CD8-positive, alpha-beta memory T cell (primary cell): ENCODE measurements at places on chromosomes 2 and 18. TPM values are rescaled to one million over a fixed set of nuclear protein-coding genes. Genes with fewer than 3 reads are reported as not detected.

Gene AGXT
- total RNA-seq: not detected

Gene COPS7B
- total RNA-seq: 48.0 TPM

Gene SNED1
- 1.8 TPM for total RNA-seq

Gene SAP130
- total RNA-seq: 22.9 TPM

Gene SGPP2
- 6.5 TPM for total RNA-seq

Gene ITGA4
- 142 TPM for total RNA-seq

Gene DPP4
- total RNA-seq: 14.6 TPM

Gene TBR1
- not detected for total RNA-seq

Gene LOXL3
- total RNA-seq: 1.2 TPM

Gene GPR55
- 11.6 TPM for total RNA-seq

Gene AQP12A
- not detected for total RNA-seq

Gene CHRND
- not detected for total RNA-seq

Gene ASPRV1
- 0.64 TPM for total RNA-seq

Gene NDC80
- 41.6 TPM for total RNA-seq

Gene LAPTM4A
- total RNA-seq: 31.0 TPM

Gene GPR45
- not detected for total RNA-seq

Gene VIL1
- not detected for total RNA-seq

Gene GKN2
- not detected for total RNA-seq

Gene CHRNA1
- not detected for total RNA-seq

Gene TNFRSF11A
- total RNA-seq: 3.1 TPM
